ENCODE measurements at places on chromosomes 7 and 10. TPM values are rescaled to one million over a fixed set of nuclear protein-coding genes. Genes with fewer than 3 reads are reported as not detected.

ELAPOR2 gene
- total RNA-seq, result 2.5 TPM

MMP21 gene
- total RNA-seq, result not detected

SERPINE1 gene
- total RNA-seq, result 0.23 TPM

FAM237B gene
- total RNA-seq, result not detected

OSBPL3 gene
- total RNA-seq, result 90.3 TPM

CALCR gene
- not detected for total RNA-seq

C10orf71 gene
- total RNA-seq, result not detected

EN2 gene
- not detected for total RNA-seq

SLC18A2 gene
- not detected for total RNA-seq

GIMAP5 gene
- total RNA-seq, result 84.3 TPM

HOXA9 gene
- total RNA-seq, result not detected

MYL10 gene
- total RNA-seq, result not detected

GIMAP2 gene
- total RNA-seq, result 120 TPM

GRID1 gene
- not detected for total RNA-seq

ADRB1 gene
- total RNA-seq, result 0.20 TPM

PRTFDC1 gene
- 1.4 TPM for total RNA-seq

HOXA5 gene
- not detected for total RNA-seq

CALD1 gene
- 0.38 TPM for total RNA-seq

ZMIZ1 gene
- total RNA-seq, result 47.0 TPM

ABCB1 gene
- 9.8 TPM for total RNA-seq

DNAH11 gene
- total RNA-seq, result 2.2 TPM

- DNase-seq, result no peak
Observed at GRCh38 chr7:133572087-133572486, 319.2 kb downstream of the EXOC4 start.

- DNase-seq, result no peak
Observed at GRCh38 chr7:92856436-92856835, 20.1 kb upstream of the CDK6 start.

- DNase-seq, result peak; percentile 6
Observed at GRCh38 chr10:43043342-43043772, 33.5 kb upstream of the RET start.

- no peak for DNase-seq
Observed at GRCh38 chr10:11177381-11177780, 159.7 kb downstream of the CELF2 start.

DNA sequence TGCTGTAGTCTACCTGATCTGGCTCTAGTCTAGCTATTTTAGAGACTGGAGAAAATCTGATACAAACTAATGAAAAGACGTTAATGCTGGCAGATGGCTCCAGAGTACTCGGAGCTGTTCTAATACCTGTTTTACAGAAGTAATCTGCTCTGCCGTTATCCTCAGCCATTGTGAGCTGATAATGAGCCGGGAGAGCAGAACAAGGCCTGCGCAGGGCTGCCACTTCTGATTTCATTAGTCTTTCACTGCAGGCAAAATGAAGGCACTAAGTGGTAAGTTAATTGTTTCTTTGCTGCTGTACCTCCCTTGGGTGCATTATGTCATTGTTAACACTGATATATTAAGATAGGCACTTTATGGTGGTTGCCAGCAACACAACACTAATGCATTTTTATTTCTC, 456.4 kb upstream of the PFKP start:
- DNase-seq, result no peak

DNA sequence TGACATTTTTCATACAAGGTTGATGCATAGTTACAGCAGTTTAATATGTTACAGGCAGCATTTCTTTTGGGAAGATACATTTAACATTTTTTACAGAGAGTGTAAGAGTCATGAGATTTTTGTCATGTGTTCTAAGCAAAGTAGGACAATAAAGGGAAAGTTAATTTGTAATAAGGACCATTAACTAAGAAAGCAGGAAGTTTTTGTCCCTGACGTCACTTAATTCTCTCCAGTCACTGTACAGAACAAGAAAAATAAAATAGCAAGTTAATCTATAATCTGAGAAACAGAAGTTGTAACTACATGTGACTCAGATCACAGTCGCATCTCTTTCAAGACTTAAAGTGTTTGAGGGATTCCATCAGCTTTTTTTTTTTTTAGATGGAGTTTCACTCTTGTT, 49.5 kb upstream of the CAPZA2 start:
- DNase-seq, result no peak

GRCh38 chr7:129644634-129645230, 33.2 kb downstream of the NRF1 start:
- DNase-seq, result no peak

- no peak for DNase-seq
Observed at GRCh38 chr10:4704034-4704545, 121.9 kb upstream of the AKR1E2 start.

- no peak for DNase-seq
Observed at GRCh38 chr10:3226960-3227744, 54.6 kb upstream of the PITRM1 start.

- DNase-seq, result no peak
Observed at GRCh38 chr10:125762692-125763648, 12.7 kb downstream of the MMP21 start.

GRCh38 chr10:98098247-98098646, 36.2 kb upstream of the R3HCC1L start:
- no peak for DNase-seq

- DNase-seq, result no peak
Observed at GRCh38 chr7:2818121-2818520, 26.0 kb downstream of the GNA12 start.

GRCh38 chr10:13957856-13958255, 371.1 kb downstream of the PRPF18 start:
- no peak for DNase-seq

DNA sequence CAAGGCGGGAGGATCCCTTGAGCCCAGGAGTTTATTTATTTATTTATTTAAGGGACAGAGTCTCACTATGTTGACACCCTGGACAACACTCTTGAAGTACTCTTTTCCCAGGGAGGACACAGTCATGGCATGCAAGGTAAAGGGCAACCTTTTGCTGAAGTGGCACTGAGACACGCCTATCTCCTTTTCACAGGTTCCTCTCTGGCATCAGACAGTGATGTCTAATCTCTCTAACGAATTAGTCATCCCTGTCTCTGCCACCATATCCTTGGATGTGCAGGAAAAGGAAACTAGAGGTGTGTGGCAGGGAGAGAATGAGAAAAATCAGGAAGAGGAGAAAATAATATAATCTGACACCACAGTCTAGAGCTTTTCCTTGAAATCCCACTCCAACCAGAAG, 19.5 kb downstream of the CPVL start:
- no peak for DNase-seq

DNA sequence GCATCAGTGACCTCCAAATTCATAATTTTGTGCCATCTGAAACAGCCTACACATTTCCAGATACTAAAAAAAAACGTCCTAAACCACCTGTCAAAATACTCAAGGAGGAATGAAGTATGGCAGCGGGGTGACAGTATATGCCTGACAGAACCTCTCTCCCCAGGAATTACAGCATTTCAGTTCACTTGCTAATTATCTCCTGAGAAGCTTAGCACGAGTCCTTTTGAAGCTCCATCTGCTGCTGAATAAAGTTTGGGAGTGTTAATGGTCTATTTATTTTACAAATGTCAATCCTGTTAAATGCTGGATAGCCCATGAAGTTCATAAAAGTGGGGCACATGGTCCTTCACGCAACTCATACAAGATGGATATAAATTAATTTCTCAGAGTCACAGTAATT, 29.4 kb upstream of the ANLN start:
- no peak for DNase-seq

- DNase-seq, result no peak
Observed at GRCh38 chr7:105794741-105795729, 81.4 kb downstream of the ATXN7L1 start.

DNA sequence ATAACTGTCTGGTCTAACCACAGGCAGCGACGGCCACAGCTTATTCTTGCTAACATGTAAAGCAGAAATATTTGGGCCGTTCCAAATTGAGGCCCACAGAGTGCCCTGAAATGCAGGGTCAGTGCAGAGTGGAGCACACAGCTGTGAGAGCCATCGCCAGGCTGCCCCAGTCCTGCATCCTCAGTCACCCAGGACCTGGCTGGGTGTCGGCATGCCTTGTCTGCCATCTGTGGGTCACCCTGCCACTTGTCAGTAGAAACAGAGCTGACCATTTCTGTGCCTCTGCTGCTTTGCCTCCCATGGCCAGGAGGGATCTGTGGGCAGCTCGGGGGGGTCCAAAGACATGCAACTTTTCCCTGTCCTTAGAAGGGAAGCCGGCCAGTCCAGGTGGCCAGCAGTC, 57.3 kb upstream of the BTBD16 start:
- no peak for DNase-seq

GRCh38 chr7:119935418-119936025, 337.5 kb upstream of the KCND2 start:
- no peak for DNase-seq

- peak; percentile 68 for DNase-seq
Observed at GRCh38 chr10:62853710-62854109, 37.5 kb upstream of the EGR2 start.

DNA sequence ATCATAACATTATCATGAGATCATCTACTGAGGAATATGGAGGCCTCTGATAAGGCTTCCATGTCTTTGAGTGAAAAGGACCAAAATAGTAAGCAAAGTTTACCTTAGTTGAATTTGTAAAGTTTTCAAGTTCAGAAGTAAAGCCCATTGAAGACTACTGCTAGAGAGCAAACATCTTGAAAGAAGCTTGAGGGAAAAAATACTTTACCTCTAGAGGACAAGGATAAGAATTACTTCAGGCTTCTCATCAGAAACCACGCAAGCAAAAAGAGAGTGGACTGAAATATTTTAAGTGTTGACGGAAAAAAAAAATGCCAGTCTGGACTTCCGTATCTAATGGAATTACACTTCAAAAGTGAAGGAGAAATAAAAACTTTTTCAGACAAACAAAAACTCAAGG, 114.3 kb downstream of the MPP7 start:
- no peak for DNase-seq

- no peak for DNase-seq
Observed at GRCh38 chr10:76428551-76429367, 997.3 kb downstream of the LRMDA start.

- no peak for DNase-seq
Observed at GRCh38 chr10:123175389-123176387, 21.5 kb downstream of the BUB3 start.

- DNase-seq, result peak; percentile 43
Observed at GRCh38 chr10:15744217-15744865, 24.6 kb upstream of the ITGA8 start.

- DNase-seq, result no peak
Observed at GRCh38 chr7:945556-946255, 8.8 kb downstream of the ADAP1 start.

- DNase-seq, result no peak
Observed at GRCh38 chr10:25176421-25176968, 1.7 kb downstream of the GPR158 start.

DNA sequence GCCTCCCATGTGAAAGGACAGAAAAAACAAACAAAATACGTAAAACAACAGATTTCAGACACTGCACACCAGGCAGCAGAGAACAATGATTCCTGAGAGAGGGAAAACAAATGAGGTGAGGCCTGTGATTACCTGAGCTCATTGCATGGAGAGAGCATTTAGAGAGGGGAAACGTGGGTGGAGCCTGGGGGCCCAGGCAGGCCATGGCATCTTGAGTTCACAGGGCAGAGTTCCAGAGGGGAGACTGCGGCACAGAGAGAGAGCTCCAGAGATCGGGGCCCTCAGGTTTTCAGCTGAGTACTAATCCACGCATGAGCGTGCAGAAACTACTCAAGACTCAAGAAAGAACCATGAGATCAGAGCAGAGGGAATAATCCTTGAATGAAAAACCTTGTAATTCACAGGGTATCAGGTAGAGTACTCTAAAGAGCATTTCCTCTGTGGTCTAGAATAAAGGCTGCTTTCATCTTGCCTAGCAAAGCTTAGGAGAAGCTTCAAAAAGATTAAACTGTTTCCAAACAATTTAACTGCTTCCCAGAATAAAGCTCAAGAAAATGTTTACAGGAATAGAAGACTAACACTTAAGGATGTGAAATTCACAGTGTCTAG, 46.6 kb upstream of the ARHGAP12 start:
- no peak for DNase-seq

DNA sequence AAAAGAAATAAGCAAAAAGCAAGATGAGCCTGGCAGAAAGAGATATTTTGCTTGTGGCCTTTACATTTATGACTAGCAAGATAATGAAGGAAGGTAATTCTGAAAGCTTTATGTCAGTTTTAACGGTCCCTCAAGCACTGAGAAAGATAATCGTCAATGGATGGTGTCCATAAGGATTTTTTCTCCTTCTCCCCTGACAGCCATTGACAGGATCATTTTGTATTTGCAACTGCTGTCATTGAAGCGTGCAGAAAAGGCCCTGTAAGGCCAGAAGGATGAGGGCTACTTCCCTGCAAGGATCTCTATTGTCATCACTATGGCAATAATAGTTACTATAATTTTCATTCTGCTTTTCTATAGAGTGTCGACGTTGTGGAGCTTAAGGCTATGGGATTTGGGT, 994 bp upstream of the LRGUK start:
- DNase-seq, result no peak

DNA sequence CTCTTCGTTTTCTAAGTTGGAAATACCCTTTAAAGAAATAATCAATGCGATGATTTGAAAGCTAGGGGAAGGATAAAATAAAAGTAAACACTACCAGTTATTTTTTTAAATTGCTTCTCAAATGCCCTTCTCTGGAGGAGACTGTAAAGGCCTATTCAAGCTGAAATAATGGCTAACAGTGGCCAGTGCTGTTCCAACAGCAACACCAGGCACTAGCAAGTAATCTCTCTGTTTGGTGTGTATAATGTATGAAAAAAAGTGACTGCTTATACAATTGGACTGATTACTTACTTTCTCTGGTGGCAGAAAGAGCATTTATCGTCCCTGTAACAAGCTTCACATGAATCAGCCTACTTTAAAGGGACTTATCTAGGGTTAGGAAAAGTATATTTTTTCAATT, 102.7 kb downstream of the CSTF2T start:
- no peak for DNase-seq

DNA sequence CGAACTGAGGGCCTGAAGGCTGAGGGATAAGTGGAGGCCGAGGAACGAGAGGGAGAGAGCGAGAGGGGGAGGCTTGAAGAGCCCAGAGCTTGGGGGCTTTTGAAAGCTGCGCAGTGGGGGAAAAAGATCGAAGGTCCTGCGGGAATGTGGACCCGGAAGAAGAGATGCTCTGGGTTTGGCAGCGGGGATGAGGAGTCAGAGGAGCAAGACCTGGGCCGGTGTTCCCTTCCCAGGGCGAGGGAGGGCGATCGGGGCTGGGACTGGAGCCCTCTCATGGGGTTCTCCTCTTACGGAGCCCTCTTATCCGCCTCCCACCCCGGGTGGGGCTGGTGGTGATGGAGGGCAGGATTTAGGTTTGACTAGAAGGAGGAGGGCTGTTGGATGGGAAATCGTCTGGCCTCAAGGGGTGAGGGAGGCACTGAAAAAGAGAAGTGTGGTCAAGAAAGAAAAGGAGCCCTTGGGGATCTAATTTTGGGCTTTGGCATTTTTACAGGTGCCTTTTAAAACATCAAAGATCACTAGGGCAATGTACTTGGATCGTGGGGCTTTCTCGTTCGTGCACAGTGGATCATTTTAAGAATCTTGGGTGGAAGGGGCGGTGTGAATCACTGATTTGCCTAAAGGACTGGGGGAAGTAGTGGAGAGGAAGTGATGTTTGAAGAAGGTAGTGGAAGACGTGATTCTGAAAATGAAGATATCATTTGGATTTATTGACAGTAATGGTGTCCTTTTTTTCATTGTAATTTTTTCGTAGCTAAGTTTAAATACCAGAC, 637 bp downstream of the SAMD8 start:
- DNase-seq, result peak; percentile 42

GRCh38 chr10:43069211-43069515, 7.7 kb upstream of the RET start:
- DNase-seq, result no peak

GRCh38 chr10:125118011-125118611, 42.3 kb downstream of the CTBP2 start:
- no peak for DNase-seq

GRCh38 chr7:2243458-2243857, 1.4 kb downstream of the NUDT1 start:
- DNase-seq, result no peak
